Right cardiac atrium (tissue), 5 donors: ENCODE measurements at places on chromosomes 12 and 14. TPM values are rescaled to one million over a fixed set of nuclear protein-coding genes. Genes with fewer than 3 reads are reported as not detected.

The FGF23 gene
- 0.68 TPM for polyA plus RNA-seq

The BEST3 gene
- polyA plus RNA-seq: not detected

The ACSM4 gene
- polyA plus RNA-seq: not detected

The KRT8 gene
- polyA plus RNA-seq: 282 TPM

DNA sequence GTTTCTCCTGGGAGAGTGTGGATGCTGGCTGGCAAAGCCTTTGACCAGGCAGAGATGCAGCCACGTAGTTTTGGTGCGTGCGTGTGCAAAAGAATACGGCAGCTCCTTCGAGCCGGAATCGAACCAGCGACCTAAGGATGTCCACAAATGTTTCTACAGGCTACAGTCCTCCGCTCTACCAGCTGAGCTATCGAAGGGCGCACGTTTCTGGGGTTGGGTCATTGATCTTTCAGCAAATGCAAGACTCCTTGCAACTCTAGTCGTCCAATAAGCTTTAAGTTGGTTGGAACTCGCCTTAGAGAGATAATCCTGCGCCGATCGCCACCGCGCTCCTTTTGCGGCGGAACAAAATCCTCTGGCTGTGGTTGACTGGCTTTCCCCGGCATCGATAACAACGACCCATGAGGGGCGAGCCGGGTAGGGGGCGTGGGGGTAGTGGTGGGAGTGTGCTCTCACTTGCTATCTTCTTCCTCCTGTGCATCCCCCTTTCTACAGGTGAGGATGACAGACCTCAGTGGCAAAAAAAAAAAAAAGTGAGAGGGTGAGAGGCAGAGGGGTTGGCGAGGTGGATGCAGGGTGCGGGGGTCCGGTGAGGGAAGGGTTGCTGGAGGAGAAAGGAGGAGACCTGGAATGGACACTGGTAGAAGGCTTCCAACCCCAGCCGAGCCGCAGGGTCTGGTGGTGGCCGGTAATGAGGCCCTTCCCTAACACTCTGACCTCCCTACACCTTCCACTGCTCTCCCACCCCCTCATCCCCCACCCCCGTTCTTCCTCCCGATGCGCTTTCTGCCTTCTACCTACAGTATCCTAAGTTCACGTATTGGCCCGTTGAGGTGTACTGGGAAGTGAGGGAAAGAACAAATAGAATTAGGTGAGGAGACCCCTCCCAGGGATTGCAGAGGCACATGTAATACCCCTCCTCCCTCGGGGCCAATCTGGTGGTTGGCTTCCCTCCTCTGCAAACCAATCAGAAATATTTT is 11.8 kb upstream of the OR6S1 start:
- DNase-seq: no peak
